Peyer's patch (tissue), 4 donors: ENCODE measurements at places on chromosomes 11 and 22. TPM values are rescaled to one million over a fixed set of nuclear protein-coding genes. Genes with fewer than 3 reads are reported as not detected.

TSPAN18 gene
- 4.2 TPM for total RNA-seq

LARGE2 gene
- 1.6 TPM for total RNA-seq

MMP8 gene
- total RNA-seq: not detected

ADAMTS8 gene
- total RNA-seq: not detected

GPR152 gene
- total RNA-seq: not detected

SCO2 gene
- not detected for total RNA-seq

SAA2 gene
- not detected for total RNA-seq

NXPE2 gene
- total RNA-seq: 2.8 TPM

OR8K3 gene
- not detected for total RNA-seq

CHRM1 gene
- total RNA-seq: 0.54 TPM
